Inflammatory macrophage (primary cell): ENCODE measurements at places on chromosomes 16 and 17.

DNA sequence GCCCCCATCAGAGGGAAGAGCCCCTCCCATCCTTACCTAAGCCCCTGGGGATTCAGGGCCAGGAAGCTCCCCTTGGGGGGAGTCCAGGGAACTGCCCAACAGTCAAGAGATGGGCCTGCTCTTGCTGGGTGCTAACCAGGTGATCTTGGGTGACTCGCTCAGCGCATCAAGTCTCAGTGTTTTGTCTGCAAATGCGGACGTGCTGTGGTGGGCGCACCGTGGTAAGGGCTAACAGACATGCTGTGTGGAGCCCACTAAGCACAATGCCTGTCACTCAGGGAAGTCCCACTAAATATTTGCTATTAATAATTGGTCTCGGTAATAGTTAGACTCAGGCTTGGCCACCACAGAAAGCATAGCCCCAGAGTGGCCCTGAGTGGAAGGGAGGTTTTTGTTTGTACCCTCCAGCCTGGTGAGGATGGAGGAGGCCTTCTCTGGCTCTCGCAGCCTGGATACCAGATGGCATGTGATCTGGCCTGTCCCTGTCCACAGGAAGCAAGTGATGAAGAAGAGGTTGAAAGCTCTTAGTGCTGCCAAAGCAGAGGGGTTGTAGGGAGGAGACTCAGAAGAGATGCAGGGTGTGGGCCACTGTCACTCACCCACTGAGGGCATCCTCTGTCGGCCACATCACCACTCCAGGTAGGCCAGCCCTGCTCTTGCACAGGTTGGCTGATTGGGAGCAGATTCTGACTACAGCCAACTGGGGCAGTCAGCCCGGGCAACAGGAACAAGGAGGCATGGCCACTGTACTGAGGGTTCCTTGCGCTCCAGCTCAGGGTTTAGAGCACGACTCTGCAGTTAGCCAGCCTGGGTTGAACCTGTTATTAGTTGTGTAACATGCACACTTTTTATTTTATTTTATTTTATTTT is 69.8 kb upstream of the KSR1 start:
- DNase-seq, result no peak

DNA sequence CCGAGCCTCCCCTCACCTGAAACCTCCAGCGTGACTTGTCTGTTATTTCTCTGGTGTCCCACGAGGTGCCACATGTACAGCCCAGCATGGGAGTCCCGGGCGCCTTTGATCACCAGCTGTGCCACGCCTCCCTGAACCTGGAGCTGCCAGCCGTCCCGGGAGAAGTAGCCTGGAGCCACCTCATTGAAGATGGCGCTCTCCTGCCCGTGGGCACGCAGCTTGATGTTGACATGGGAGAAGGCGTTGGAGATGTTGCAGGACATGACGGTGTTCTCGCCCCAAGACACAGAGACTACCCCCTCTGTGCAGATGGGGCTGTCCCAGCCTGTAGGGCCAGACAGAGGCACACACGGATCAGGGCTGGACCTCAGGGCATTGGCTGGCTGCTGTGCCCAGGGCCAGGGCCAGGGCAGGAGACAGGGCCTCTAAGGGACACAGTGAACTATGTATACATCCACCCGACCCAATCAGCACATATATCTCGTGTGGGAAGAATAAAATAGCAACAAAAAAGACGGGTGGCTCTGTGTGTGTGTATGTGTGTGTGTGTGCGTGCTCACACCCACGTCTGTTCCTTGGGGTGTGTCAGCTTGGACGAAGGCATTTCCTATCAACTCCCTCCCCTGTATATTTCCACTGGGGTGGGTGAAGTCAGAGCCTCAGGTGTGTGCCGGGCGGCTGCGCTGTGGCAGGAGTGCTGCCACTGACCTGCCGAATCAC is 7.3 kb upstream of the CD7 start:
- DNase-seq, result no peak

DNA sequence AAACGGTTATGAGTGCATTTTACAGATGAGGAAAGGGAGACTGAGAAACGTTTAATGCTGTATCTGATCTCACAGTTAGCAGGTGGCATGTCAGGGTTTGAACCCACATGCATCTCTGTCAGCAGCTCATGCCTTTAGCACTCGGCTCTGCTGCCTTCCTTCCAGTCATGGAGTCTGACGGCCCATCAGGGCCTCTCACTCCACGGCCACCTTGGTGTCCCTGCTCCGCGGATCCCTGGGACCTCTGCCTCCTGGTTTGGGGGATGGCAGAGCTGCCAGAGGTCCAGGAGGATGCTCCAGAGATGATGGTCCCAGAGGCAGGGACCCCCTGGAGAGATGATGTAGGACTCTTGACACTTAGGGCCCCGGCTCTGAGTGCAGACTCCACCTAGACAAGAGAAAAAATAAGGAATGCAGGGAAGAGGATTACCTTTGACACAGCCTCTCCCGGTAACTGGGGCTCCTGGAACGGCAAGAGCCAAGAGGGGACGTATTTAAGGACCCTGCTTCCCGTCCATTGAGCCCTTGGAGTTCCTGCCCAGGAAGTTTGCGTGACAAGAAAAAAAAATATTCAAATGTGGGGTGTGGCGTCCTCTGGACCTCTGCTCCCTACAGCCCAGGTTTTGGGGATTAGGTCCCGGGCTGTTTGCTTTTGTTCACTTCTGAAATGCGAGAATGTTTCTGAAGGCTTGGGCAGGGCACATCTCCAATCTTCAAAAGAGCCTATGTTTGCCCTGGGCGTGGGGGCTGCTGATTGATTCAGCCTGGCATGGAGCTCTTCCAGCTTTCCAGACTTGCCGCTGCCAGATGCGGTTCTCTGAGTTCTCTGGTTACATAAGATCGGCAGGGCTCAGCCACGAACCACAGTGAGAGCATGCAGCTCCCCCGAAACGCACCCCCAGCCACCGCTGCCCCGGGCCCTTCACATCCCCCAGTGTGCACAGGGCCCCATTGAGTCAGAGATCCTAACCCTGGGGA is at the start of gene ALDH3A1:
Gene ALDH3A1 (minus strand): TSS at position 470 of the 978 bp plus-strand sequence. CDS start 3,169 bp downstream, outside the sequence.
- no peak for DNase-seq

- DNase-seq, result no peak
These were observed 24.4 kb downstream of the SRL start for GRCh38 chr16:4217204-4218131.

GRCh38 chr17:530851-531250 is 178.2 kb upstream of the RPH3AL start:
- no peak for DNase-seq

DNA sequence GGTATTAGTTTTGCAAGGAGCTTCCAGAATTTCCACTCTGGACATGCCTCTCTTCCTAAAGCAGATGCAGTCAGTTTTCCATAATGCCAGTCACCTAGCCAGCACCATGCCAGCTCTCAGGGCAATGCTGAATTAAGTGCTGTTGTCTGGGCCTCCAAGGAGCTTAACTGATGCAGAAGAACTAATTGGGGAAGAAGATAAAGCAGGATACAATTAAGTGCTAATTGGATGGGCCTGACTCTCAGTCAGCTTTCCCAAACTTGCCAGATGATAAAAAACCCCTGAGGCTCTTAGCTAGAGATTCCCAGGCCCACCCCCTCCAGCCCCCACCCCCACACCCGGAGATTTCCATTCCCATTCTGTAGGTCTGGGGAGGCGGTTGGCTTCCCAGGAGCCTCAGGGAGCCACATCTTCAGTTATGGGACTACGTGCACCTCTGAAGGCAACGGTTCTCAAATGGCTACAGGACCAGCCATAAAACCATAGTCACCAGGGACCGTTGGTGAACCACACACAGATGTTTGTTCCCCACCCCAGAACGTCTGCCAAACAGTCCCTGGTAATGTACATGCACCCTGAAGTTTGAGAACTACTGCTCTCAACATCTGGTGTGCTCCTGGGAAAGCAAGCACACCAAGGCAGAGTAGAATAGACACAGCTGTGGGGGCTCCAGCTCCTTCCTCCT is 499.1 kb upstream of the CDH5 start:
- no peak for DNase-seq

DNA sequence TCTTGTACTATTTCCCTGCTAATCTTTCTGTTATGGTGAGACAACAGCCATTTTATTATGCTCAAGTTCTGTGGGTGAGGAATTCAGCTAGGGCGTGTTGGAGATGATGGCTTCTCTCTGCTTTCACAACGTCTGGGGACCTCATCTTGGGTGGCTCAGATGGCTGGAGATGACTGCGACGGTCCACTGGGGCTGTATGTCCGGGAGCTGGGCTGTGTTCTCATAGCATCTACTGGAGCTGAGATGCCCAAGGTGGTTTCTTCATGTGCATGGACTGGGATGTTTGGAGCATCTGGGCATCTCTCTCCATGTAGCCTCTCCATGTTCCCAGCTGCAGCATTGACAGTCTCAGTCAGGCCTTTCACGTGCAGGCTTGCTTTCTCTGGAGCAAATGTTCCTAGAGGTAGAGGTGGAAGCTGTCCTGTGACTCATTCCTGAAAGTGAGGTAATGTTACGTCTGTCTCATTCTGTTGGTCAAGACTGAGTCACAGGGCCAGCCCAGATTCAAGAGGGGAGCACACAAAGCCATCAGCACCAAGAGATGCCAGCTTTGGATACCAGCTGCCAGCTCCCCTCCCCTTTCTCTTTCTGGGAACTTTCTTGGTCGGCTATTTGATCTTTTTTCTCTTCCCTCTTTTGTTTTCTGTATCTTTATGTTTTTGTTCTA is 96.2 kb downstream of the RAP1GAP2 start:
- peak; percentile 6 for DNase-seq

DNA sequence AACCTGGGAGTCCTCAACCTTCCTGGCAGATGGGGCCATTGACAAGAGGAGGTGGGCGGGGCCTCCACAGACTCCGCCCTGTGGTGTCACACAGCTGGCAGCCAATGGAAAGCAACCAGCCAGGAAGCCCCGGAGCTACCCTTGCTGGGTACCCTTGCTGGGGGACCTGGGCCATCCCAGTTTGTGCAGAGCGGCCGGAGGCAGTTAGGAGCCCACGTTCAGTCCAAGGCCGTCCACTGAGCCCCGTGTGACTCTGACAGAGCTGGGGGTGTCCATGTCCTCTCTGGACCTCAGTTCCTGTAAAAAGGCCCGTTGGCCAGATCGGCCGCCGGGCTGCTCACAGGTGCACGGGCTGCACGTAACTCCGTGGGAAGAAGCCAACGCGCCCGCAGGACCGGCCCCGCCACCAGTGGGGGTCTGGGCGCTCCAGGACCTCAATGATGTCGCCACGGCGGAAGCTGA is 17.1 kb upstream of the FAM83G start:
- DNase-seq, result no peak

GRCh38 chr16:66616592-66616991 is 12.1 kb downstream of the CMTM3 start:
- peak; percentile 34 for DNase-seq

GRCh38 chr17:37737971-37738370 is 6.9 kb downstream of the HNF1B start:
- DNase-seq, result no peak

- DNase-seq, result no peak
These were observed 48.5 kb downstream of the ARHGAP17 start for GRCh38 chr16:24966634-24967033.

GRCh38 chr16:57846078-57846697 is 43.9 kb upstream of the KIFC3 start:
- no peak for DNase-seq

DNA sequence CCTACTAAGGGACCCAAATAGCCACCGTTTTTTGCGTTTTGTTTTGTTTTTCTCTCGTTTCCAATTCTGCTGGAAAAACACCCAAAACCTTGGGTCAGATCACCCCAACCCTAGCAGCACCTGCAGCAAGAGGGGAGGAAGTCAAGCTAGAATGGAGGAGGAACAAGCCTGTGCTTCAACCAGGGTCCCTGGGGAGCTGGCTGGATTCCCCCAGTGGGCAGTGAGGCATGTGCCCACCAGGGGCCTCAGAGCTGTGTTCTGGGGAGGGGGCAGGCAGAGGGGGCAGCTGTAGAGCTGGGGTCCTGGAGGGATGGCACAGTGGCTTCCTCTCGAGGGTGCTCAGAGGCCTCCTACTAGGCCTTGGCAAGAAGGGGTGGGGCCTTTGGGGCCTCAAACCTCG is 6.5 kb downstream of the CD79B start:
- no peak for DNase-seq

GRCh38 chr16:19393226-19394111 is 24.2 kb upstream of the TMC5 start:
- DNase-seq, result no peak

- DNase-seq, result no peak
These were observed 284.1 kb downstream of the C16orf95 start for GRCh38 chr16:87033021-87033471.

DNA sequence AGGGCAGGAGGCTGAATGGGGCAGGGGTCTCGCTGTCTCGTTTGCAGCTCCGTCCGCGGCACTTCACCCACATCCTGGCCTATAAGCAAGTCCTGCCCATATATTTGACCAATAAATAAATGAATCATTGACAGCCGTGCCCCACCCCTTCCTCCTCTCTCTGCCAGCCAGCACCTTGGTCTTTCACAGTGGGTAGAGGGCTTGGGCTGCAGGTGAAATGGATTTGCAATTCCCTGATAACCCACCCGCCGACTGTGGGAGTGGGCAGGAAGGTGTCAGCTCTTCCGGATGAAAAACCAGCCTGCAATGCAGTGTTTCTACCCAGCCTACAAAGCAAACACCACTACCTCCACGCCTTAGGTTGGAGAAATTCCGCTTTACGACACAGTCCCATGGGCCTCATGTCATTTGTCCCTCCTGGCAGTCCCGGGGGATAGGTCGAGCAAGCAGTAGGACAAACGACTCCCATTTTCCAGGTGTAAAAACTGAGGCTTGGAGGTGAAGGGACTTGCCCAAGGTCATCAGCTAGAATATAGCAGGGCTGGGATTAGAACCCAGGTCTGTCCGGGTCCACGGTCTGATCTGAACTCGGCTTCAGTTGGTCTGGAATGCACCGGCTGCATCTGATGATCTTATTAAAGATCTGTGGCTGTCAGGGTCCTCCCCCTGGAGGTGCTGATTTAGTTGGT is 79.0 kb downstream of the ABCC1 start:
- no peak for DNase-seq

DNA sequence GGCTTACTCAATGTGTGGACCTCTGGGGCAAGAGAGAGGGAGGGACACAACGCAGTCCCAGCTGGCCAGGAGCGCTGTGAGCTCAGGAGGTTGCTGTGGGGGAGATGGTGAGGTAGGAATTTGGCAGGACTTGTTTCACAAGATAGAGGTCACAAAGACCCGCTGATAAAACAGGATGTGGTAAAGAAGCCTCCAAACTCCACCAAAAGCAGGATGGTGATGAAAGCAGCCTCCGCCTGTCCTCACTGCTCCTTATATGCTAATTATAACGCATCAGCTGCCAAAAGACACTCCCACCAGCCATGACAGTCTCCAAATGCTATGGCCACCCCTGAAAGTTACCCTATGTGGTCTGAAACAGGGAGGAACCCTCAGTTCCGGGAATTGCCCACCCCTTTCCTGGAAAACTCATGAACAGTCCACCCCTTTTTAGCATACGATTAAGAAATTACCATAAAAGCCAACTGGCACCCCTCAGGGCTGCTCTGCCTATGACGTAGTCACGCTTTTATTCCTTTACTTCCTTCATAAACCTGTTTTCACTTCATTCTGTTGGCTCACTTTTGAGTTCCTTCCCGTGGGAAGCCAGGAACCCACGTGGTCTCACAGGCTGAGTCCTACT is 5.3 kb upstream of the EIF4A3 start:
- DNase-seq, result peak; percentile 57
